CD4-positive, alpha-beta T cell treated with Interleukin-6 for 4 hours (primary cell): ENCODE measurements at places on chromosomes 1 and 21.

DNA sequence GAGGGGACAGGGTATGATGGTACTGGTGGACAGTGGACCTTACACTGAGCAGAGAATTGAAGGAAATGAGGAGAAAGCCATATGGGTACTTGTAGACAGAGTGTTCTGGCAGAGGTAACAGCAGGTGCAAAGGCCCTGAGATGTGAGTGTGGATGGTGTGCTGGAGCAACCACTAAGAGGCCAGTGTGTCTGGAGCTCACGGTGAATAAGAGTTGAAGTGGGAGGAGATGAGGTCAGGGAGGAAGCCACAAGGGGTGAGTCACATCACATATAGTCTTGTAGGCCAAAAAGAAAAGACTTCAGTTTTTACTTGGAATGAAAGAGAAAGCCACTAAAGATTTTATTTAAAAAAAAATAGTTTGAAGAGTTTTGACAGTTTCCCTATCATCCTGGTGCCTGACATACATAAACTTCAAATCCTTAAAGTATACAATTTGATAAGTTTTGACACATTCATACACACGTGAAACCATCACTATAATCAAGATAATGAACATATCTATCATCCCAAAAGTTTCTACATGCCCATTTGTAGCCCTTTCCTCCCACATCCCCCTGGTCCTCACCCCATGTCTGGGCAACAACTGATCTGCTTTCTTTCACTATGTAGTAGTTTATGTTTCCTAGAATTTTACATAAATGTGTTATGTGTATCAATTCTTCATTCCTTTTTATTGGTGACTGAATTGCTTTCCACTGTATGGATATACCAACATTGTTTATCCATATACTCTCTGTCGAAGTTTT is 148.4 kb downstream of the GPATCH2 start:
- DNase-seq: peak; percentile 16

DNA sequence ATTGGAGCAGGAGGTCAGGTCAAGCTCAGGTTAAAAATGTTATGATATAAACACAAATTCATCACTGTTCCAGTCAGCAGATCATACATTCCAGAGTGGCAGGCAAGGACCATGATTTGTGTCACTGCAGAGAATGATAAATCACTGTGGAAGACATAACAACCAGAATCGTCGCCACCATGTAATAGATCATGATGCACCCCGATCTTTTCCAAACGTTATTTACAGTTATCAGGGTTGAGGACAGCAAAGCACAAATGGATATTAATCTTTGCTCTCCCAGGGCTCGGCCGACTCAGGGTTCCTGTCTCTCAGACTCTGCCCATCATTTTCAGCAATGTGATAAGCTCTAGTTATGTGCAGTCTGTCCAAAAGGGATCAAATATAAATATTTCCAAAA is 122.7 kb downstream of the ZBTB18 start:
- DNase-seq: no peak

DNA sequence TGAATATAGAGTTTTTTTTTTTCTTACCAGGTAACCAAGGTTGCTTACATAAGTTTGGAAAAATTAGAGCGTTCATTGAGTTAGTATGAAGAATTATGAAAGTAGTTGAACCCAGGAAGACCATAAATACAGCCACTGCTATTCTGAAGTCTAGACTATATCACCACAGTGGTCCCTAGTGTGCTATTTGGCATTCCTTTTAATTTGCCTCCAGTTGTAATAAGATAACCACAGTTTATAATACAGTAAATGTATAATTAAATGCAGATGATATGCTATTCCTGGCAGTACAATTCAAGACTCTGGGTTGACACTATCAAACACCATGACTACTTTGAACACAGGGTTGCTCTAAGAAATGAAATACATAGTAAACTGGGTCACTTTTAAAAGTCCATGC is 270.5 kb downstream of the BRINP2 start:
- no peak for DNase-seq

GRCh38 chr1:109787211-109787844 is 23.6 kb upstream of the EPS8L3 start:
- no peak for DNase-seq

GRCh38 chr1:31394584-31395193 is 18.3 kb upstream of the SERINC2 start:
- DNase-seq: peak; percentile 83
